Activated naive CD4-positive, alpha-beta T cell (primary cell): ENCODE measurements at places on chromosomes 5 and 9.

GRCh38 chr5:175215906-175216305 is 228.1 kb downstream of the DRD1 start:
- no peak for DNase-seq

DNA sequence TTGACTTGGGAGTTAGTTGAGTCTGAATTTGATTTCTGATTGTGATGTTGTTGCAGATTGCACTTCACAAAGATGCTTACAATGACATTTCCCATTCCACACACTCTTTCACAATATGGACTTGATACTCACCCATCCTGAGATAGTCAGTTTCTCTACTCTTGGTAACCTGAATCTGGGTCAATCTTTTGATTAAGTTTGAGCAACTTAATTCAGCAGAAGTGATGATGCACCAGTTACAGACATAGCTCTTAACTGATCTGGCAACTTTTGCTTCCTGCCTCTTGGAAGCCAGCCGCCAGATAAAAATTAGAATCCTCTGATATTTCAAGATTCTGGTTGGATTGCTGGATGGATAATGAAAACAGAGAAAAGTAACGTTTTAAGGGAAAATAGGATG is 79.7 kb upstream of the OSMR start:
- no peak for DNase-seq

- no peak for DNase-seq
Measured at GRCh38 chr9:68966496-68966944, 47.4 kb downstream of the PRKACG start.

DNA sequence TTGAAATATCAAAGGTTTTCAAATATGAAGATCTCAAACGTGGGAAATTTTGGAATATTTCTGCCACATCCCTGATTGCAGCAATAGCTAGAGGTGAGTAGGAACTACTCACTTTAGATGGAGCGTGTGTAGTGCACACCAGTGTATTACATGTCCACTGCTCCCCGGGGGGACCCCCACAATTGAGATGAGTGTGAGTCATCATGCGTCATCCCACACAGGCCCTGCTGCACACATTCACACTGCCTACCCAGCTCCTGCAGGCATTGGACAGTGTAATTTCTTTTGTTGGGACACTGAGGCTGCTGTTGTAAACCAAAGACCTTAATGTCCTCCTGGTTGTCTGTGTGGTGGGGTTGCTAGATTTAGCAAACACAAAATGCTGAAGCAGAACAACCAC is 280.0 kb downstream of the GAS1 start:
- no peak for DNase-seq

GRCh38 chr5:59893429-59894227 is at the start of gene PDE4D:
PDE4D (minus strand) TSS chr5:59893726.
- DNase-seq: no peak

GRCh38 chr5:74624931-74625505 is 15.5 kb downstream of the ENC1 start:
- no peak for DNase-seq

DNA sequence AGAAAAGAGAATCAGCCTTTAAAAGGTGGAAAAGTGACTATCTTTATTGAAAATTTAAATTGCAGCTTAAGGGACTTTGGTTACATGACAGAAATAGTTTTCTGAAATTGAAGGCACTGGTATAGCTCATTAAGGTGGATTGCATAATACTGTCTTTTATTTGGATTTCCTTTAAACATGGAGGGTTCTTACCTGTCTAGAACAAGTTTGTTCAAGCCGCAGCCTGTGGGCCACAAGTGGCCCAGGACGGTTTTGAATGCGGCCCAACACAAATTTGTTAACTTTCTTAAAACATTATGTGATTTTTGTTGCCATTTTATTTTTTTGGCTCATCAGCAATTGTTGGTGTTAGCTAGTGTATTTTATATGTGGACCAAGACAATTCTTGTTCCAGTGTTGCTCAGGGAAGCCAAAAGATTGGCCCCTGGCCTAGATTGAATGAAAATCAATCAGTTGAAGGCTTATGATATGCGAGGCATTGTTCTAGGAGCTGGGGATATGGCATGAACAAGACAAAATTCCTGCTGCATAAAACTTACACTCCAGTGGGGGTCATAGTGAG is 18.0 kb downstream of the NNT start:
- DNase-seq: no peak

GRCh38 chr5:110346893-110347358 is 379.5 kb downstream of the TMEM232 start:
- no peak for DNase-seq

DNA sequence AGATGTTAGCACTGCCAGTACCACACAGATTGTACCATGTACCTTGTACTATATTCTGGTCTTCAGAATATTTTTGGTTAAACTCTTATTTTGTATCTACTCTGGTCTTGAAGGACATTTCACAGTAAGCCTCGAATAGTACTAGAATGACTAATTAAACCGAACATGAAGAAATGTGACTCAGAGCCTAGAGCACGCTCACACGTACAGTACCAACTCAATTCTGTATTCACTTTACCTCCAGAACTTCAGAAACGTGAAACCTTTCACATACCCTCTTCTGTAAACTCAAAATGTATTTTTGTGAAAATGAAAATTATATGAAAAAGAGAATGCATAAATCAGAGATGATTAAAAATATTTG is 112.8 kb downstream of the MVB12B start:
- no peak for DNase-seq
